Activated CD4-positive, alpha-beta T cell treated with anti-CD3 and anti-CD28 coated beads for 24 hours (primary cell): ENCODE measurements at places on chromosomes 3 and 15.

DNA sequence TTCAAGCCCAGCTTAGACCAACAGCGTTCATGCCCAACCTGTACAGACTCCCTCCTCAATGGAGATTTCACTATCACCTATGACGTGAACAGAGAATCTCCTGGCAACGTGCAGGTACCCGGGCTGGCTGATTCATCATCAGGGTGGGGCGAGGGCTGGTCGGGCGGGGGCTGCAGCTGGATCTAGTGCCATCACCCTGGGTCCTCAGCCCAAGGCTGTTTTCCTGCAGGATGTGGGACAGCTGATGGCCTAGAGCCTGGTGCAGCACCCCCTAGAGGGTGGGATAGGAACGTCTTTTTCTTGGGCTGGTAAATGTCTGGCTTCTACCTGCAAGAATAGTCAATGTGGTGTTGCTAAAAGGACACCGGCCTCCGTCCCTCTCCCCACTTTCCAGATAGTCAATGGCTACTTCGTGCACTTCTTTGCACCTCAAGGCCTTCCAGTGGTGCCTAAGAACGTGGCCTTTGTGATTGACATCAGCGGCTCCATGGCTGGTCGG lies 4.4 kb downstream of the ITIH3 start:
- DNase-seq, result no peak

GRCh38 chr3:123668906-123669305 lies 84.1 kb upstream of the HACD2 start:
- DNase-seq, result no peak

DNA sequence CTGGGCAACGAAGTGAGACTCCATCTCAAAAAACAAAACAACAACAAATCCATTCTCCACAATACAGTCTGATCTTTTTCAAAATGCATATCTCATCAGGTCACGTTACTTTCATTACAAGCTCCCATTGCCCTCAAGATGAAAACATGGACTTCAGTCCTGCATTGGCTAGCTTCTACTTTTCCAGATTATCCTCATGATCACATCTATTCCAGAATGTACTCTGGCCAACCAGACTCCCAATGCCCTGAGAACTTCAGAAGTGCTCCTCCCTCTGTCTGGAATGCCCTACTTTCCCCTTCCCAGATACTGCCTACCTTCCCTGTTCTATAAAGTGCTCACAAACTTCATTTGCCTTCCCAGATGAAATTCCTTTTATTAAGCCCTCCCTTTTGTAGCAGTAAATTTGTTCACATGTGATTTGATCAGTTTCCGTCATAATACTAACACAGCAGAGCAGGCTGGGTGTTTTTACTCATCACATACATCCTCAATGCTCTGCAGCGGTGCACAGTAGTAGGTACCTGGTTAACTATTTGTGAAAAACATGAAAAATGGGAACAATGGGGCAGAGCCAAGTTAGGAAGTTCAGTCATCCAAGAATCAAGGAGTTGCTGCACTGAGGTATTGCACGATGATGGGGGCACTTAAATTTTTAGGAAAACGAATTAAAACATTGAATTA lies 5.3 kb downstream of the RPL22L1 start:
- DNase-seq, result no peak

GRCh38 chr3:42139621-42140453 lies 48.7 kb downstream of the TRAK1 start:
- no peak for DNase-seq

DNA sequence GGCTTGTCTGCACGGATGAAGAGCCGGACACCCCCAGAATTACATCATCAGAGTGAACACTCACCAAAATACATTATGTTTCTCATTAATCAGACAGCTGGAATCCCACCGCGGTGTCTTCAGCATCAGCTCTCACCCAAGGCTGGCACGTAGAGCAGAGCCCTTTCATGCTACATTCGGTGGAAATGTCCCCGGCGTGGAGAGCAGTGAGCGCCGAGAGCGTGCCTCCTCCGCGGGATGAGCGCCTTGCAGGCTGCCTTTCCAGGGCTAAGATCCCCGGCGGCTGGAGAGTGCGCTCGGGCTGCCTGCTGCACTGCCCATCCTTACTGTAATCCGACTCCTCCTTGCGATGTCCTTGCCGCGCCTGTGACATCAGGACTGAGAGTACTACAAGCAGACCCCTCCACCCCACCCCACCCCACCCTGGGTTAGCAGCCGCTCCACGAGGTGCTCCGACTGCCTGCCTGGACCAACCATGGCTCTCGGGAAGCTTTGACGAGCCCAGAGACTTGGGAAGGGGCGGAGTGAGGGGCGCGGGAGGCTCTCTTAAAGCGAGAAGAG lies at the start of gene ZNF385D:
Gene ZNF385D, minus strand, starts transcription at position 380 of the 561 bp plus-strand sequence. Its CDS starts 294 bp downstream, at position 86.
- DNase-seq, result no peak
